ENCODE measurements at places on chromosomes 7 and 10.

GRCh38 chr7:87330942-87331341 is 14.5 kb upstream of the CROT start:
- H3K4me3 ChIP-seq = no peak overlapping the region
- no peaks in the 10 kb centered on the region for H3K4me1 ChIP-seq
- DNase-seq = no peak
- no peak overlapping the region for H3K27ac ChIP-seq
- H3K27me3 ChIP-seq = no peaks in the 10 kb centered on the region
- peaks cover 7% of the 10 kb centered on the region for H3K36me3 ChIP-seq

DNA sequence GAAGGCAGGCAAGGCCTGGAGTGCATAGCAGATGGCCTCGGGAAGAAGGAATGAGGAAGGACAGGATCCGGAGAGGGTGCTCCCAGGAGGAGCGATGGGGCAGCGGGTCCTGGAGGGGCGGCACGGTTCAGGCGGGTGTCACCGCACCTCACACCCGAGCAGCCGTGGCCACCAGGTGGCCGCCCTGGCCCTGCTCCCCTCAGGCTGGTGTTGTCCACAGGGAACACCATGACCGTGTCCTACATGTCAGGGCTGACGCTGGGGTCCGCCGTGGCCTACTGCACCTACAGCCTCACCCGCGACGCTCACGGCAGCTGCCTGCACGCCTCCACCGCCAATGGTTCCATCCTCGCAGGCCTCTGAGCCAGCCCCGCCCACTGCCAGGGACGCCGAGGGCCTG is 19.8 kb downstream of the SLC29A4 start:
- H3K27ac ChIP-seq = no peak overlapping the region
- peaks cover 2% of the 10 kb centered on the region for H3K4me1 ChIP-seq
- peaks cover 4% of the 10 kb centered on the region for H3K27me3 ChIP-seq
- no peak overlapping the region for H3K4me3 ChIP-seq
- peaks cover 25% of the 10 kb centered on the region for H3K36me3 ChIP-seq

- no peak overlapping the region for H3K27ac ChIP-seq
- no peak overlapping the region for H3K4me3 ChIP-seq
- DNase-seq = no peak
- peaks cover 5% of the 10 kb centered on the region for H3K4me1 ChIP-seq
Observed at GRCh38 chr7:103811997-103812396, 177.5 kb downstream of the RELN start.

- no peaks in the 10 kb centered on the region for H3K36me3 ChIP-seq
- no peaks in the 10 kb centered on the region for H3K27me3 ChIP-seq
- no peaks in the 10 kb centered on the region for H3K4me1 ChIP-seq
- DNase-seq = peak; percentile 29
Observed at GRCh38 chr7:40833888-40834234, 699.1 kb downstream of the SUGCT start.

- no peak for DNase-seq
- no peak overlapping the region for H3K27ac ChIP-seq
- peaks cover 53% of the 10 kb centered on the region for H3K36me3 ChIP-seq
Observed at GRCh38 chr7:157268540-157268939, 68.3 kb upstream of the DNAJB6 start.

DNA sequence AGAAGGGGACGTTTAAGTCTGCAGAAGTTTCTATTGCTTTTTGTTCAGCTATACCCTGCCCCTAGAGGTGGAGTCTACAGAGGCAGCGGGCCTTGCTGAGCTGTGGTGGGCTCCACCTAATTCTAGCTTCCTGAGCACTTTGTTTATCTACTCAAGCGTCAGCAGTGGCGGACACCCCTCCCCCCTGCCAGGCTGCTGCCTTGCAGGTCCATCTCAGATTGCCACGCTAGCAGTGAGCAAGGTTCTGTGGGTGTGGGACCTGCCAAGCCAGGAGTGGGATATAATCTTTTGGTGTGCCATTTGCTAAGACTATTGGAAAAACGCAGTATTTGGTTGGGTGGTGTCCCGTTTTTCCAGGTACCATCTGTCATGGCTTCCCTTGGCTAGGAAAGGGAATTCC is 147.3 kb upstream of the PRPS1L1 start:
- no peaks in the 10 kb centered on the region for H3K4me1 ChIP-seq
- no peak overlapping the region for H3K27ac ChIP-seq
- DNase-seq = no peak

- no peak overlapping the region for H3K27ac ChIP-seq
- H3K27me3 ChIP-seq = no peaks in the 10 kb centered on the region
- no peaks in the 10 kb centered on the region for H3K4me1 ChIP-seq
- DNase-seq = no peak
Observed at GRCh38 chr10:67115972-67116371, 190.1 kb downstream of the LRRTM3 start.

DNA sequence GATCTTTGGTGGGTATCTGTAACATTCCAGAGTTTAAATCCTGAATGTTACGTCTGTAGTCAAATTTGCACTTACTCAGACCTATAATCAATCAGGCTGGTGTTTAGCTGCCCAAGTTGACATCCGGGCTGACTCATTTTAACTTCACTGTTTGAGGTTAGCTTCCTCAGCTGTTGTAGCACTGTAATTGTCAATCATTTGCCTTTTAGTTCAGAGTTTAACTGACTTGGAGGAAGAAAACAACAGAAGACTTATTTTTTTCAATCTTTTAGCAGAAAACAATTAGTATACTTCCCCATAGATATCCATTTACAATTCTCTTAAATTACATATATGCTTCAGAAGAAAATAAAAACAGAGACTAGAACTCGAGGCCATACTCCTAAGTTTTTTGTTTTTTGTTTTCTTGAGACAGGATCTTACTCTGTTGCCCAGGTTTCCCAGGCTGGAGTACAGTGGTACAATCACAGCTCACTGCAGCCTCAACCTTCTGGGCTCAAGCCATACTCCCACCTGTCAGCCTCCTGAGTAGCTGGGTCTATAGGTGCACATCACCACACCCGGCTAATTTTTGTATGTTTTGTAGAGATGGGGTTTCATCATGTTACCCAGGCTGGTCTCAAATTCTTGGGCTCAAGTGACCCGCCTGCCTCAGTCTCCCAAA is 38.5 kb upstream of the LRRC17 start:
- peak; percentile 95 for DNase-seq
- peaks cover 4% of the 10 kb centered on the region for H3K4me1 ChIP-seq
- H3K27ac ChIP-seq = peak overlapping the region; percentile 99
- H3K4me3 ChIP-seq = no peak overlapping the region
- no peaks in the 10 kb centered on the region for H3K36me3 ChIP-seq
- H3K27me3 ChIP-seq = no peaks in the 10 kb centered on the region

DNA sequence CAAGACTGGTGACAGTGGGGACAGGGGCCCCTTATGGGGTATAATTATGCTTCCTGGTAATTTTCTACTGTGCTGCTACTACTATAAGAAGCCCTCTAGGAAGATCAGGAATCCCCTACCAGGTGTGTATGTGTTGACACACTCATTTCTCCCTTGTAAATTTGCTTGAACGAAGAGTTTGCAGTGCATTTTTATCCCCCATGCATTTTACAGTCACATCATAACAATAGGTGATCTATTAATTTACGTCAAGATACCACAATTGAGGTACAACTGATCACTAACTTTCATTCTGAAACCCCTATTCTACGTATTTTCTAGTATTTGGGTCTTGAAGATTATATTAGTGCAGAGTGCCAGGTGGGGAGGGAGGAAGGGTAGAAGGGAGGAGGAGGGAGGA is 252.2 kb downstream of the NSUN6 start:
- no peak overlapping the region for H3K27ac ChIP-seq
- DNase-seq = no peak
- peaks cover 4% of the 10 kb centered on the region for H3K4me1 ChIP-seq
- no peaks in the 10 kb centered on the region for H3K36me3 ChIP-seq
- H3K4me3 ChIP-seq = no peak overlapping the region
- H3K27me3 ChIP-seq = peaks cover 27% of the 10 kb centered on the region

- H3K27me3 ChIP-seq = no peaks in the 10 kb centered on the region
- peaks cover 2% of the 10 kb centered on the region for H3K4me1 ChIP-seq
- H3K27ac ChIP-seq = peak overlapping the region; percentile 99
Observed at GRCh38 chr7:17275749-17276671, 22.4 kb upstream of the AHR start.

GRCh38 chr7:137130751-137131158 is 212.8 kb downstream of the PTN start:
- DNase-seq = no peak
- H3K4me1 ChIP-seq = peaks cover 3% of the 10 kb centered on the region
- H3K27me3 ChIP-seq = no peaks in the 10 kb centered on the region

DNA sequence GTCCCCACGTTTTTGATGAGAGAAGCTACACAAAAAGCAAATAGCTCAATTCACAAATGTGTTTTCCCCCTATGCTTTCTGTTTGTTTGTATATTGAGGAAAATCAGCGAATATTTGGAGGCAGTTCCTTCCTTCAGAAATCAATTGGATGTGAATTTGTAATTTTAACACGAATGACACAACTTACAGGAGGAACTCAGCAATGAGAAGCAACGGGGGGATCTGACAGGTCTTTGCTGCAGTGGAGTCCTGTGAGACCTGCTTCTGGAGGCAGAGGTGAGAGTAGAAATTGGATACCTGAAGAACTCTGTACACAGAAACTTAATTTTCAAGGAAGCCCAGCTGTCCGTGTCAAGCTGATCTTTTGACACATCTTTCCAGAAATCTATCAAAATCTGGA is 370.4 kb downstream of the GFRA1 start:
- peaks cover 3% of the 10 kb centered on the region for H3K36me3 ChIP-seq
- H3K4me1 ChIP-seq = no peaks in the 10 kb centered on the region
- no peak overlapping the region for H3K27ac ChIP-seq
- DNase-seq = no peak

DNA sequence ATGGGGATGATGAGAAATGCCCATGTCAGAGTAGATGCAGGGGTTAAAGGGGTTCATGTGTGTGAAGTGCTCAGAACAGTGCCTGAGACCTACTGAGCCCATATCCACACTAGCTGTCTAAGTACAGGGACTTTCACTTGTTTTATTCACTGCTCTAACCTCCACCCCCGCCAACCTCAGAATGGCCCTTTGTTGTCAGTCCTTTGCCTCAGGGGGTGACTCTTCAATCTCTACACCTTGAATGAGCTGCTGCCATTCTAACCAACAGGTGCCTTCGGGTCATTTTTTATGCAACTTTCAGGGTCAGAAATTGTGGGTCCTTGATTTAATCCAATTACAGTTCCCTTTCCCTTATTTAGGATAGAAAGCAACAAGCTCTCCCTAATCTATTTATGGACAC is 26.2 kb downstream of the VSTM4 start:
- H3K27me3 ChIP-seq = no peaks in the 10 kb centered on the region
- no peaks in the 10 kb centered on the region for H3K4me1 ChIP-seq
- H3K36me3 ChIP-seq = peaks cover 30% of the 10 kb centered on the region

DNA sequence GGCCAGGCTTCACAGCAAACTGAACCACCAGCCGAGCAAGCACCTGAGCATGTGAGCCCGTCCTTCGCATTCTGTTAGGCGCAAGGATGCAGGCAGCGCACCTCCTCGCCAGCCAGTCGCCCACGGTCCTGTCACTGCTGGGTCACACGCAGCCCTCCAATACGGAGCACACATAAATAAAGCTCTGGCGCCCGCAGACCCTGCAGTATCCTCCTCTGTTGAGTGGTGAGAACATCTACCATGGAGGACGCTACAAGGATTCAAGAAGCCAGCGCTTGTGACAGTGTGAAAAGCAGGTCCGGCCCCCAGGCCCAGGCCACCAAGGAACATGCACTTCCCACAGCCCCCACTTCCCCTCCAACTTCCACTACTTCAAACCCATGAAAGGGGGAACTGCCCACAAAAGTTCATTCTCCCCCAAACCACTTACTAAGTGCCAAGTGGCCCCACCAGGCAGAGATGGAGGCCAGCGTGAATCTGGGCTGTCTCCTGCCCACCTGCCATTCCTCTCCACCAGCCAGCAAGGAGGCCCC is 34.8 kb downstream of the VOPP1 start:
- DNase-seq = no peak
- no peaks in the 10 kb centered on the region for H3K27me3 ChIP-seq
- H3K4me1 ChIP-seq = peaks cover 52% of the 10 kb centered on the region
- no peak overlapping the region for H3K4me3 ChIP-seq

DNA sequence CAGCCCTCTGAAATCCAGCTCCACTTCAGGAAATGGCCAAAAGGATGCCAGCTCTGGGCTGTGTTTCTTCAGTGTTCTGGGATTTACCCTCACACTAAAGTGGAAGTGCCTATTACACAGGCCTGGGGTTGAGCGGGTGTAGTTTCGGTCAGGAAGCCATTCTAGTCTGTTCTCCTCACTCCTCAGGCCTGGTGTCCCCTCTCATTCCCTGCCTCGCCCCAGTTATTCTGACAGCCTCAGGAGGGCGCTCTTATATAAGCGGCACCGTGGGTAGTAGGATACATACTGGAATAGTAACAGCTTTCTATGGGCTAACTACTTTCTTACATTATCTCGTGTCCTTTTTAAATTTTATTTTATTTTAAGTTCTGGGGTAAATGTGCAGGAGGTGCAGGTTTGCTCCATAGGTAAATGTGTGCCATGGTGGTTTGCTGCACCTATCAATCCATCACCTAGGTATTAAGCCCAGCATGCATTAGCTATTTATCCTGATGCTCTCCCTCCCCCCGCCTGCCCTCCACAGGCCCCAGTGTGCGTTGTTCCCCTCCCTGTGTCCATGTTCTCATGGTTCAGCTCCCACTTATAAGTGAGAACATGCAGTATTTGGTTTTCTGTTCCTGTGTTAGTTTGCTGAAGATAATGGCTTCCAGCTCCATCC is 12.2 kb upstream of the LGI1 start:
- DNase-seq = peak; percentile 82
- H3K4me1 ChIP-seq = peaks cover 8% of the 10 kb centered on the region
- peak overlapping the region; percentile 19 for H3K27ac ChIP-seq
- H3K27me3 ChIP-seq = no peaks in the 10 kb centered on the region
- no peaks in the 10 kb centered on the region for H3K36me3 ChIP-seq

GRCh38 chr7:79593866-79594301 is 140.4 kb upstream of the MAGI2 start:
- no peaks in the 10 kb centered on the region for H3K27me3 ChIP-seq
- no peak overlapping the region for H3K4me3 ChIP-seq
- no peak overlapping the region for H3K27ac ChIP-seq
- DNase-seq = no peak

- H3K27ac ChIP-seq = no peak overlapping the region
- no peak for DNase-seq
- H3K4me3 ChIP-seq = no peak overlapping the region
- H3K27me3 ChIP-seq = no peaks in the 10 kb centered on the region
- H3K4me1 ChIP-seq = no peaks in the 10 kb centered on the region
Observed at GRCh38 chr7:17446340-17446739, 147.9 kb downstream of the AHR start.

- DNase-seq = peak; percentile 49
- H3K27me3 ChIP-seq = no peaks in the 10 kb centered on the region
- no peak overlapping the region for H3K4me3 ChIP-seq
- peak overlapping the region; percentile 85 for H3K27ac ChIP-seq
Observed at GRCh38 chr7:5638994-5639393, 142.5 kb downstream of the RNF216 start.
